Neuronal stem cell (in vitro differentiated cells): ENCODE measurements at places on chromosomes 11 and 22.

GRCh38 chr11:64580412-64580811, 10.6 kb upstream of the SLC22A12 start:
- DNase-seq = no peak

- DNase-seq = no peak
Measured at GRCh38 chr22:27218012-27218920, 560.9 kb downstream of the MIAT start.

- no peak for DNase-seq
Measured at GRCh38 chr11:96178887-96179279, 164.1 kb downstream of the MAML2 start.

GRCh38 chr11:69058511-69059270, 10.0 kb downstream of the TPCN2 start:
- no peak for DNase-seq

- no peak for DNase-seq
Measured at GRCh38 chr11:21930408-21930807, 262.5 kb upstream of the ANO5 start.

DNA sequence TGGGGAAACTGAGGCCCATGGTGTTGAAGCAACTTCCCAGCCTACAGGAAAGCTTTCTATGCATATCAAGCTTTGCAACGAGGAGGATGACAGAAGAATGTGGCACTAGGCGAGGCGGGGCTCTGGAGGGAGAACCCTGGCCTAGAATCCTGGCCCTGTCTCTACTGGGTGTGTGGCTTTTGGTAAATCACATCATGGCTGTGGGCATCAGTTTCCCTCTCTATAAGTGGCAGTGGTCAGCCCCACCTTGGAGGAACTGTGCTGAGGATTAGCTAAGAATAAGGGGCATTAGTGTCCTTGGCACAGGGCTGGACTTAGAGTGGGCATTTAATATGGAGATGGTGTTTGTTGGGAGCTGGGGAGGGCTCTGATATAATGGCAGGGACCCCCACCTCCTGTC, 122.6 kb upstream of the CRYBB3 start:
- no peak for DNase-seq

GRCh38 chr11:41779401-41779960, 320.0 kb upstream of the LRRC4C start:
- no peak for DNase-seq

DNA sequence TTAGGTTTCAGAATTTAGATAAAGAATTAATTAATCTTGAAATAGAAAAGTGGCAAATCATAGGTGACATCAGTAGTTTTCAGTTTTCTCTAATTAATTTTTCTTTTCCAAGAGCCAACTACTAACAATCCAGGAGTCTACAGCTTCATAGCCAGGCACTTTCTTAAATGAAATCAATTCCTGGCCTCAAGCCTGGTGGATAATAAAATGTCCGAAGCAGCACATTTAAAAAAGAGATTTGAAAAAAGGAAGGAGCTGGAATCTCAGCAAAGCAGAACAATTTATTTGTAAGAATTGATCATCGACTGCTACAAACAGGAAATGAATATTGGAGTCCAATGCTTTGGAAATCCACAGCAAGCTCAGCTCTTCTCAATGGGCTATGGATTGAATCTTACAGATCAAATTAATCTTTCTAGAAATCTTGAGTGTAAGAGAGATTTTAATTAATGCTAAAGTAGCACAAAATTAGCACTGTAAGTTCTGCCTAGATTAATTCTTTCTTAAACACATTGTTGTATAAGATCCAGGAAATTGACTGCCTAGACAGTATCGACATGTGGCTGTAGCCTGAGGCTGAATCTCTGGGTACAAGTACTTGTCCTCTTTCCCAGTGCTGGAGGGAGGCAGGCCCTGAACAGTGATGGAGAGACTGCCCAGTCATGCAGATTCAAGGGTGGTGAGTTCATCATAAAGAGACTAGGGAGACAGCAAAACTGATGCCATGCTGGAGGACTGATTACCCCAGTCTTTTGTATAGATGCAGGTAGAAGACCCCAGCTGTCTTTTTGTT, 167.8 kb upstream of the POU2AF2 start:
- no peak for DNase-seq

- no peak for DNase-seq
Measured at GRCh38 chr11:119406005-119406404, 17.0 kb downstream of the THY1 start.

- DNase-seq = no peak
Measured at GRCh38 chr11:61359516-61359915, 2.2 kb downstream of the CYB561A3 start.

DNA sequence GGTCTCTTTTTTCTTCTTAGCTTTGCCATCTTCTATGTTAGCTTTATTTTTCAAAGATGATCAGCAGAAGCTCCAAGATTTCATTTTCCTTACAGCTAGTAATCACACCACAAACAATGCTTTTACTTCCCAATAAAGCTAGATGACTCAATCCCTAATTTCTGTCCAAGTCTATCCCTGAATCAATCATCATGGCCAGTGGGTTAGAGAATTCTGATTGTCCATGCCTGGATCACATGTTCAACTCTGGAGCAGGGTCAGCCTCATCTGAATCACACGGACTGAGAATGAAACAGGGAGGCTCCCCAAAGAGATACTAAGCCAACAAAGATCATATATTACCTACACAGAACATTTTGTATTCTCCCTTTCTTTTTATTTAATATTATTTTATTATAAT, 79.6 kb downstream of the BBOX1 start:
- no peak for DNase-seq

DNA sequence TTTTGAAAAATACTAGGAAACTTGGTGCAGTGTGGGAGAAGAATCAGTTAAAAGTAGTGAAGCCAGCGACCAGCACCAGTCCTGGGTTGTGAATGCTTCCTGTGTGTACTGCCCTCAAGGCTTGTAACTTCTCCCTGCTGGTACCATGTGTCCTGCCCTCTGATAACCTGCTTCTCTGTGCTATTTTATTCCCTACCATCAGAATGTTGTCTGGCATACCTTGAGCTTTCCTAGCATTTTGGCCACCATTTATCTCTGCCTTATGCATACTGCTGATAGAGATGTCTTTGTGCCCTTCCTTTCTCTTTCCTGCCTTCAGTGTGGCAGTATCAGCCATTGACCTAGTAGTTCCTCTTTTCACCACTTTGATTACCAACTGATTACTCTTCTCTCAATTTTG, 2.0 kb downstream of the GTF2H1 start:
- DNase-seq = no peak

DNA sequence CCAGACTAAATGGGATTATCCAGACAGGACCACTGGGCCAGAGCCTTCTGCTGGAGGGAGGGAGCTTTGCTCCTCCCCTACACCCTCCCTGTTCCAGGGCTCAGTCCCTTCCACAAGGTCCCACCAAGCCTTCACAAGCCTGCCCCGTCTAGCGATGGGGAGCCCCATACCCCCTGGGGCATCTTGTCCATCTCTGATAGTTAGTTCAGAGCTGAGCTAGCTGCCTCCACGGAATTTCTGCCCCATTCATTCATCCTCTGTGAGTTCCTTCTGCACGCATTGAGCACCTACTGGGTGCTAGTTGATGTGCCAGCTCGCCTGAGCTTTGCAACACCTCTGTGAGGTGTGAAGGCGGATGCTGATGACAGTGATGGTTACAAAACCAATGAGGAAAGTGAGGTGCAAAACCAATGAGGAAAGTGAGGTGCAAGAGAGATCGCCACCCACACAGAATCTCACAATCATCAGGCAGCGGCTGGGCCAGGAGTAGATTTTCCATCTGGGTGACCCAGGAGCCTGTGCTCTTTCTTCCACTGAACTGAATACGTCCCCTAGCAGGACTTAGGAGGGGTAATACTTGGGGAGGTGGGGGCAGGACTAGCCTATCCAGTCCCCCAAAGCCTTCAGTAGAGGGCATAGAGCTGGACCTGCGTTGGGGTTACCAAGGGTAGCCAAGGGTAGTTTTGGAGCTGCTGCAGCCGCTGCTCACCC, 21.5 kb upstream of the CBX7 start:
- no peak for DNase-seq
